SK-N-MC (cell line): ENCODE measurements at places on chromosomes 3 and 15.

GRCh38 chr3:24086617-24087404 is 141.7 kb downstream of the NR1D2 start:
- no peak for DNase-seq

DNA sequence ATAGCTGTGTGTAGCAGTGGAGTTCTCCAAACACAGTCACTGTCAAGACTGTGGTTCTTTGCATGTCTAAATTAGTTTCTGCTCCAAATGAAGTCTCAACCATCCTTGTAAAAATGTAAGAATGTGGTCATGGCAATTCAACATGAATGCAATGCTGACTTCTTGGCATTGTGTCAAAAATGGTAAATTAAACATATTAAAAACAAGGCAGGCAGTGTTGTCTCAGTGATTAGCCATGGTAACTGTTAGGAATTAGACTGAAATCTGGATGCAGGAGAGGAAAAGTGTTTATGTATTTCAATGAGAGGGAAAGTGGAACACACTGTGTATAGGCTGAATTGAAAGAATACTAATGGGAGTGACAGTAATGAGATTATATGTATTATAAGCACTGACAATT is 597.2 kb downstream of the EDEM1 start:
- peak; percentile 44 for DNase-seq

DNA sequence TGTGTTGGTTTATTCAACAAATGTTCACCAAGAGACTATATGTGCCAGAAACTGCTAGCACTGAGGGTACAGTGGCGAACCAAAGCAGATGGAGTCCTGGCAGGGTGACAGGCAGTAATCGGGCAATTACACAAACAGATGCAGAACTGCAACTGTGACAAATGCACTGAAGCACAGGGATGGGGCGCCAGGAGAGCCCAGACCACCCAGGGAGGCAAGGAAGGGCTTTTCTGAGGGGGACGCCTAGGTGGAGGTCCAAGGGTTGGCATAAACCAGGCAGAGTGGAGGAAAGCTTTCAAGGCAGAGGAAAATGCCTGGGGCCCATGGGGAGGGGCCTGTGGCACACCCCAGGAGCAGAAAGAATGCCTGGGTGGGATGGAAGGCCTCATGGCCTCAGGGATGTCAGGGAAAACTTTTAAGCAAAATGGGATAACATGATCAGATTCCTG is 5.5 kb downstream of the DIS3L start:
- DNase-seq, result no peak

DNA sequence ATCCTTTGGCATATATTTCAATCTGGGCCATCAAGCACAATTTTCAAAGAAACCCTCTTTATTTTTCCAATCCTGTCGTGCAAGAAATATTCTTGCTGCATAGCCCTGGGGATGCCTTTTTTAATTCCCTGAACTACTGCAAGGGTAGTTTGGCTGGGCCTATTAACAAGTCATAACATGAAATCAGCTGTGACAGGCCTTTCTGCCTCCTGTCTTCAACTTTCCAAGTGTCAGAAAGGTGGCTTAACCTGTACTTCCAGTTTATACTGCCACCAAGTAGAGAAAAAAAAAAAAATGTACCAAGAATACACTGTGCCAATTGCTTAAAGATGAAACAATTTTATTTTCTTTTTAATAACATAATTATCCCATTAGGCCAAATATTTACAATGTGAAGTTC is 32.4 kb upstream of the SPPL2A start:
- no peak for DNase-seq

- DNase-seq, result peak; percentile 78
Observed at GRCh38 chr3:130759692-130760338, 13.2 kb upstream of the PIK3R4 start.

DNA sequence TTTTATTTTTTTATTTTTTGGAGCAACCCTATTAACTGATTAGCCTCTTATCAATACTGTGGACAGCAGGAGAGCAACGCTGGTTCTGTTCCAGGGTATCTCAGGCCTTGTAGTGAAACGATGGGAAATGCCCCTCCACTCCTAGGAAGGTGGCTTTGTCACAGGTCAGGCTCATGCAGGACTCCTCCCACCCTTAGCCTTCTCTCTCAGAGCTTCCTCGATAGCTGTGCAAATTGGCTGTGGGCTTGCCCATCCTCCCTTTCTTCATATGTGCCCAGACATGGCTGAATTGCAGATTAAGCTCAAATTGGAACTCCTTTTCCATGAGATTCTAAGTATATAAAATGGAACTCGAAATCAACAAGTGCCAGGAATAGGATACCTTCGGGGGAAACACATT is 38.5 kb downstream of the TMEM41A start:
- DNase-seq, result no peak

- DNase-seq, result no peak
Observed at GRCh38 chr3:28291577-28291976, 50.2 kb downstream of the CMC1 start.

GRCh38 chr15:62711691-62712454 is 330.7 kb upstream of the TPM1 start:
- no peak for DNase-seq

GRCh38 chr3:122055215-122055614 is at the start of gene CD86:
Gene CD86, plus strand, starts transcription at chr3:122055362. Its CDS starts 128 bp downstream, at chr3:122055490.
- no peak for DNase-seq

GRCh38 chr3:169430707-169431404 is 232.7 kb downstream of the MECOM start:
- no peak for DNase-seq

GRCh38 chr3:30893678-30894325 is 659 bp downstream of the GADL1 start:
- DNase-seq, result no peak

GRCh38 chr3:59502806-59503205 is 453.0 kb upstream of the CFAP20DC start:
- no peak for DNase-seq

GRCh38 chr3:123929325-123929724 is 31.7 kb downstream of the CCDC14 start:
- DNase-seq, result no peak

GRCh38 chr3:79818015-79818414 is 50.2 kb upstream of the ROBO1 start:
- no peak for DNase-seq

DNA sequence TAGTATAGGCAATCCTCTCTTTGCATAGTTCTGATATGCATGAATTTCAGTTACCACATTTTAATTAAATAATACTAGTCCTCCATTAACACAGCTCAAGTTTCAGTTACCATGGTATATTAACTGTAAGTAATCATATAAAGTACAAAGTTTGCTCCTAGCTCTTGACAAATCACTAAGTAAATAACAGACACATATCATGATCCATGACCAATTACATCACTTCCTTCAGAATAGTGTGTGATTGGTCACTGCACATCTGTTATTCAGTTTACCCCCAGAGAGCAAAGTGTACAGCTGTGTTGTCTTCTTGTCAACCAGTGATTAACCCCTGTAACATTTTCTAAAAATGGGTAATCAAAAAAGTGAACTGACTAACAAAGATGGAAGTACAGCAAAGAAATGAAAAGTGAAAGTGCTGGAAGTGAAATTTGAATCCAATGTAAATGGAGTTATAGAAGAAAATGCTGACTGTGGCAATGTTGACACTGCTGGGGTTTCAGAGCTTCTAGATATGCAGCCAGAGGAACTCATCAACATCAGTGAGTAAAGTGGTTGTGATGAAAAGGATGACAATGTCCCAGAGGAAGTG is 30.2 kb upstream of the LEKR1 start:
- DNase-seq, result no peak

GRCh38 chr15:96320107-96320506 is 10.4 kb upstream of the NR2F2 start:
- no peak for DNase-seq

- DNase-seq, result no peak
Observed at GRCh38 chr3:11240496-11240895, 31.7 kb upstream of the ATG7 start.

- no peak for DNase-seq
Observed at GRCh38 chr3:48258530-48258929, 17.6 kb downstream of the ZNF589 start.

DNA sequence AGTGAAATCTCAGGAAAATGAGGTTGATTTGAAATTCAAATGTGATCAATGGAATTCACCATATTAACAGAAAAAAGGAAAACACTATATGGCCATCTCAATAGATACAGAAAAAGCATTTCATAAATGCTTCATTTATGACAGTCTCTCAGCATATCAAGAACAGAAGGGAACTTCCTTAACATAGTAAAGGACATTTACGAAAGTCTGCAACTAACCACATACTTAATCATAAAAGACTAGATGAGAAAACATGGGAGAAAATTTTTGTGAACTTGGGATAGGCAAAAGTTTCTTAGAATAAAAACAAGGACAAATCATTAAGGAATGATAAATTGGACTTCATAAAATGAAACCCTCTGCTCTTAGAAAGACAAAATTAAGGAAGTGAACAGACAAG is 24.7 kb upstream of the TIPARP start:
- no peak for DNase-seq

- DNase-seq, result no peak
Observed at GRCh38 chr3:189803254-189803653, 172.1 kb downstream of the TP63 start.

DNA sequence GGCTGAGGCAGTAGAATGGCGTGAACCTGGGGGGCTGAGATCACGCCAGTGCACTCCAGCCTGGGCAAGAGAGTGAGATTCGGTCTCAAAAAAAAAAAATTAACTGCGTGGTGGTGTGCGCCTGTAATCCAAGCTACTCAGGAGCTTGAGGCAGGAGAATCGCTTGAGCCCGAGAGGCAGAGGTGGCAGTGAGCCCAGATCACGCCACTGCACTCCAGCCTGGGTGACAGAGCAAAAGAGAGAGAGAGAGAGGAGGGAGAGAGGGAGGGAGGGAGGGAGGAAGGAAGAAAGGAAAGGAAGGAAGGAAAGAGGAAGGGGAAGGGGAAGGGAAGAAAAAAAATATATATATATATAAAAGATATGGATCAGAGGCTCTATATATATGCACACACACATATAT is 6.0 kb downstream of the TM4SF19 start:
- DNase-seq, result no peak

DNA sequence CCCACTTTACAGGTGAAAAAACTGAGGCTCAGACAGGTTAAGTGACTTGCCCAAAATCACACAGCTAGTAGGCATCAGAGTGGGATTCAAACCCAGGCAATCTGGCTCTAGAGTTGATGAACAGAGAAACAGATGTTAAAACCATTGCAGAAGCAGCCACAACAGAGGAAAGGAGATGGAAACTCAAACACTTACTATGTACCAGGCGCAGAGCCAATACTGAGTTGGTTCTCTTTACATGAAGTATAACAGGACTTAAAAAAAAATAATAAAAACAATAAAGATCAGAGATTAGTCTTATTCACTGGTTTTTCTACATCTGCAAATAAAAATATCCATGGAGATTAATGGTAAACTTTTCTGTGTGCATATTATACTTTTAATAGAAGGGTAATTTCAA is 84.9 kb upstream of the SPATA12 start:
- DNase-seq, result no peak

DNA sequence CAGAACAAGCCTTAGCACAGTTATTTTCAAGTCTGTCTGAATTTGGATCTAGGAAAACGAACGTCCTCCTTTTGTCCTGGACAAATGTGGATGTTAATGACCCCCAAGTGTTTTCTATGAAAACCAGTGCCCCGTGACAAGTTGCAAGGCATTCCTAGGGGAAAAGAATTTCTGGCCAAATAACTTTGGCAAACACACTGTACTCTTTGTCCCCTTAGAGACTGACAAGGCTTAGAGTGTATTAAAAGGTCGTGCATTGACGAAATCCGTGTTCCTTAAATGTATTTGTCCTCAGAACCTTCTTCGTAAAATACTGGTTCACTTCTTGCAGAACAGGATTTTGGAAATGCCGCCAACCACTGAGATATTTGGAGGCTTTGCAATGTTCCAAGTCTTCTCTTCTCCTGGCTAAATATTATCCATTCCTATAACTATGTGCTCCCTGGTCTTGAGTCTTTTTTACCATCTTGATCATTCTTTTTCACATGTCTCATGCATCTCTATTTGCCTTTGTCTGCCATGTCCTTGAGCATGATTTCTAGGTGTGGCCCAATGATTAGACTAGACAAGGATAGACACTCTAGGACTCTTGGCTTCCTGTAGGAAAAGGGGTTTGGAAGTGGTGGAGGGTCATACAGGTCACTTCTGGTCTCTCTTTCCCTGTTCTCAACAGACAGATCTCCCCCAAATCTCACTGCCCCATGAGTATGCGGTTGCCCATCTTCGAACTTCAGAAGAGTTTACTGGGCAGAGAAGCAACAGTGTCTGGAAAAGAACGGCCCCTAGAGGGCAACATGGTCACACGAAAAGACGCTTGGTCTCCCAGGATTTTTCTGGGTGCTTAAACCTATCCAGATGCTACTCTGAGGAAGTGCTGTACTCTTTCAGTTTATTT is 117.5 kb downstream of the EDEM1 start:
- peak; percentile 28 for DNase-seq

DNA sequence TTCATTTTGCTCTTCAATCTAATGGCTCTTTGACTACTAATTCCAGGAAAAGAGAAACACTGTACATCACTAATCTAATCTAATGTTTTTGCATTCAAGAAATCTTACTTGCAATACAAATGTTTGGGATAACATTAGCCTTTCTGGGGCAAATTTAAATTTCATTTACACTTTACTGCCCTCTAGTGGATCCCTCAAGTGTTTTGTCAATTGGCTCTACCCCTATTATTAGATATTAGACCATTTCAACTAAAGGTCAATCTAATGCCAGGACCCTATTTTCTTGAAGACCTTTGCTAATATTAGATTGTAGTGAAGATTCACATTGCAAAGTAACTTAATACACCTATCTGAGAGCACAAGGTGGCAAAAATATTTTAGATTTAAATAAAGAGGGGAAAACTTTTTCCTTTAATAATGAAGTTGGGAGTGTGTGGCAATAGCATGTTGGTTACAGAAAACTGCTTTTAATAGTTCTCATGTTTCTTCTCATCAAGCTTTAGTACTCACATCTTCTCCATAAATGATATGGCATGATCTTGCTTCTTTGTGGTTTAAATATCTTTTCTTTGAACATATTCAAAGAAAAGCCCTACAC is 5.0 kb downstream of the C2CD4A start:
- DNase-seq, result peak; percentile 52

DNA sequence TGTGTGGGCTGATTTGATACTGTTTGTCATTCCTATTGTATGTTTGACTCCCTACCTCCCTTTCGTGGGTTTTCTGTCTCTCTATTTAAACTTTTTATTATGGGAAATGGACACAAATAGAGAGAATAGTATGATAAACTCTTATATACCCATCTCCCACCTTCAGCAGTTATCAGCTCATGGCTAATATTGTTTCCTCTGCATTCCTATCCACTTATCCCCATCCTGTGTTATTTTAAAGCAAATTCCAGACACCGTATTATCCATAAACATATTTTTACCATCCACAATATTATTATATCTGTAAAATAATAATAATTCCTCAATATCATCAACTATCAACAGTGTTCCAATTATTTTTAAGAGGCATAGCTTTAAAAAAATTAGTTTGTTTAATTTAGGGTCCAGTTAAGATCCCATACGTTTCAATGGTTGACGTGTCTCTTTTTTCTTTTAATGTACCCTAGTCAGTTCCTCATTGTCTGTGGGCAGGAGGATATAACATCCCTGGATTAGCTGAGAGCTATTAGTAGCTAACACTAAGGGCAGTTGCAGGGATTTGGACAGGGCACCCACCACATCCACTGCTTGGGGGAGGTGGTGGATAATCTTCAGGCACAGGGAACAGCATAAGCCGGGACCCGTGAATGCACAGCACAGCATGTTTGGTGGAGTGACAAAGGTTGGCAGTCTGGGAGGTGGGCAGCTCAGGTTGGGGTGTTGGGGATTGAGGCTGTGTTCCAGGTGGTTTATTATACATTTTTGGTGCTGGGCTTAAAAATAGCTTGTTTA is 23.5 kb downstream of the PLCL2 start:
- no peak for DNase-seq

GRCh38 chr3:50737906-50738598 is 63.3 kb downstream of the DOCK3 start:
- DNase-seq, result no peak

- no peak for DNase-seq
Observed at GRCh38 chr3:158159714-158160113, 49.8 kb downstream of the RSRC1 start.
